Activated CD4-positive, alpha-beta T cell treated with anti-CD3 and anti-CD28 coated beads, Interleukin-10, Interleukin-2, amounts not matched to agents 100 ng/mL and 50 ng/mL, durations not matched to agents 16 hours and 8 hours (primary cell): ENCODE measurements at places on chromosomes 7 and 10.
A peak's percentile ranks its signal among the peaks of the same experiment; 100 is the strongest.

DNA sequence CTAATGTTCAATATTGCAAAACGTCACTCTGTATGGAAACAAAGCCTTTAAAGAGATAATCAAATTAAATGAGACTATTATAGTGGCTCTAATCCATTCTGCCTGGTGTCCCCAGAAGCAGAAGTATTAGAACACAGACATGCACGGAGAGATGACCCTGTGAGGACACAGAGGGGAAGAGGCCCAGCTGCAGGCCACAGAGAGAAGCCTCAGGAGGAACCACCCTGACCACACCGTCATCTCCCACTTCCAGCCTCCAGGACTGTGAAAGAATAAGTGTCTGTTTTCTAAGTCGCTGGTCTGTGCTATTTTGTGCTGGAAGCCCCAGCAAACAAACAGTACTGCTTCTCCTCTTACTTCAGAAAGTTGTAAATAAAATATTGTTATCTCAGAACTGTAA lies 283.5 kb upstream of the ADARB2 start:
- DNase-seq, result no peak

- peak; percentile 96 for DNase-seq
These were observed 102.7 kb downstream of the CUBN start for GRCh38 chr10:17026686-17027485.

- DNase-seq, result no peak
These were observed 8.9 kb downstream of the SH2B2 start for GRCh38 chr7:102295346-102296178.

- DNase-seq, result no peak
These were observed 60.7 kb downstream of the LHPP start for GRCh38 chr10:124522131-124522932.

DNA sequence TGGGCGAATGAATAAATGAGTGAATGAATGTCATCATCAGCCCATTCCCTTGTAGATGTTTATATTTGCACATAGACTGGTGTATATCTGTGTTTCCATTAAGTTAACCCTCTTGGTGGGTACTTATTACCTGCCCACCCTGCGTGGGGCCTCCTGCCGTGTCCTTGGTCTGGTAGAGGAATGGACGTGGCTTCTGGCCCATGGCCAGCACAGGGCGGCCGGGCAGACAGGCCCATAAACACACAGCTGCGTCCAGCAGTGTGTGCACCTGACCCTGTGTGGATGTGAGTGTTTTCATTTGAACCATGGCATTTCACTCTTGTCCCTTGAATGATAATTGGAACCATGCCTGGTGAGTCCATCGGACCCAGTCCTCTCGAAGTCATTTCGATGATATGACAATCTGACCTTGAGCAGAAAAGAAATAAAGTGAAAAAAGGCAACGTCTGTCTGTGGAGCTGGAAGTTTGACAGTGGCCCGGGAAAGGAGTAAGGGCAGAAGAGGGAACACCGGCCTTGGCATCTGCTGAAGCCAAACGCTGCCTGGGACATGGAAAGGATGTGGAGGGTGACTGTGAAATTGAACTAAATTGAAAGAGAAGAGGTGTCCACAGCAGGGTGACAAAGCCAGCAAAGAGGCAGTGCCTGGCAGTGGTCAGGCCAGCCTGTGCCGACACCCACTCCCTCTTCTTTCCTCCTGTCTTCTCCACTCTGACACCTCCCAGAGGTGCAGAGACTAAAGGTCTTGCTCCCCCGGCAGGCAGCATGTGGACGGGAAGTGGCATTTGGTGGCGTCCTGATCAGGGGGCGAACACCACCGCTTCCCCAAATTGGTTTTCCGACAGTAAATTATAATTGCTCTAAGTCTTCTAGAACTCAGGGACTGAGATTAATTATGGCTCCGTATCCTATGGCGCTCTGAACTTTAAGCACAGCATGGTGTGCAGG lies 199.0 kb upstream of the ZMIZ1 start:
- no peak for DNase-seq

DNA sequence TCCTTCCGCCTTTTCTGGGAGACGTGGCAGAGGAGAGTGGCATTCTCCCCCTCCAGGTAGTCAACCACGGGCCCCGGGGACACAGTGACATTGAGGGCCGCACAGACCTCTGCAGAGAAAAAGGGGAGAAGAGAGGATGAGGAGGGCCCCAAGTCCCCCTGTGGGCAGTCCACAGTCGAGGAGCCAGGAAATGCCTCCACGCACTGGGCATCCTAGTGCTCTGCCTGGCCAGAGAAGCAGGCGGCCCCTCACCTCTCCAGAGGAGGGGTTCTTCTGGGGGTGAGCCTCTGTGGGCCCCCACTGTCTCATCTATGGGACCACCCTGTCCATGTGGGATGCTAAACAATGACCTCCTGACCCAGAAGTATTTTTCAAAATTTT lies 7.4 kb downstream of the VSTM4 start:
- DNase-seq, result no peak

DNA sequence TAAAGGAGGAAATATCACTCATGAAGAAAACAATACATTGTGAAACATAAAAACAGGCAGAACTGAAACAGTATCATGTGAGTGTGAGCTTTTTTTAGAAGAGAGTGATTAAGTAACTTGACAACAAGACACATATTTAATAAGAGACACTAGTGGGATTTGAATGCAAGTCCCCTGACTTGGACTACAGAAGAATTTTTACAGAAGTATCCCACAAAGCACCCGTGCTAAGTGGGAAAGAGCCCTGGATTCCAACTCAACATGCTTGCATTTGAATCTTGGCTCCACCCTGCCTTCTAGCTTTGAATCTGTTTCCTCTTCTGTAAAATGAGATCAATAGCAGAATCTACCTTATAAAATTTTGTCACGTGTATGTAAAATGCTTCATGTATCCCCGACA lies 166.2 kb downstream of the ZNF365 start:
- DNase-seq, result no peak

GRCh38 chr7:38299275-38299931 lies 26.0 kb upstream of the TARP start:
- DNase-seq, result no peak

DNA sequence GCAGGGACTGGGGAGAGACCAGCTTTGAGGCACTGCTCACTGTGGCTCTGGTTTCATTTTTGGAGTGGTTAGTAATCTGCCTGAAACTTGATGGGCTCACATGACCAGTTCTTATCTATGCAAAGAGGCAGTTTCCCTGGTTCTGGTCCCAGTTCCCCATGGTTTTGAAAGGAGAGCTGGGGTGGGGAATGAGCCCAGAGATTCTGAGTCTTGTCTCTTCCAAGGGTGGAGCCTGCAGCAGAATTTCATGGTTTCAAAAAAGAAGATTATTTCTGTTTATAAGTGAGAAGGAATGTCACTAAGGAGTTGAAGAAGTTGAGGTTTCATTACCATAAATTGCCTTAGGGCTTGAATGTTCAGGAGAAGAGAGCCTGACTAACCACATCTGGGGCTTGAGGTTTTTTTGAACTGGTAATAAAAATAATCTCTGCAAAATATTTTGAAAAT lies 190.2 kb upstream of the HABP2 start:
- DNase-seq, result no peak

- peak; percentile 55 for DNase-seq
These were observed 1.7 kb downstream of the LRRN3 start for GRCh38 chr7:111092406-111093236.

GRCh38 chr10:44382981-44383748 lies 1.7 kb downstream of the CXCL12 start:
- DNase-seq, result no peak

GRCh38 chr7:34091321-34091917 lies 186.1 kb downstream of the BMPER start:
- DNase-seq, result peak; percentile 22

DNA sequence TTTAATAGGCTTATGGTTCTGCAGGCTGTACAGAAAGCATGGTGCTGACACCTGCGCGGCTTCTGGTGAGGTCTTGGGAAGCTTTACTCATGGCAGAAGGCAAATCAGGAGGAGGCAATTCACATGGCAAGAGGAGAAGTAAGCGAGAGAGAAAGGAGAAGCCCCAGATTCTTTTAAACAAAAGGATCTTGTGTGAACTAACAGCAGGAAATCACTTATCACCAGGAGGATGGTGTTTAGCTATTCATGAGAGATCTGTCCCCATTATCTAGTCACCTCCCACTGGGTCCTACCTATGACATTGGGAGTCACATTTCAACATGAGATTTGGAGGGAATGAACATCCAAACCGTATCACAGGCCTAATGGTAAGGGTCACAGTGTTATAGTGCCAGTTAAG lies 678.0 kb upstream of the KCND2 start:
- DNase-seq, result no peak

DNA sequence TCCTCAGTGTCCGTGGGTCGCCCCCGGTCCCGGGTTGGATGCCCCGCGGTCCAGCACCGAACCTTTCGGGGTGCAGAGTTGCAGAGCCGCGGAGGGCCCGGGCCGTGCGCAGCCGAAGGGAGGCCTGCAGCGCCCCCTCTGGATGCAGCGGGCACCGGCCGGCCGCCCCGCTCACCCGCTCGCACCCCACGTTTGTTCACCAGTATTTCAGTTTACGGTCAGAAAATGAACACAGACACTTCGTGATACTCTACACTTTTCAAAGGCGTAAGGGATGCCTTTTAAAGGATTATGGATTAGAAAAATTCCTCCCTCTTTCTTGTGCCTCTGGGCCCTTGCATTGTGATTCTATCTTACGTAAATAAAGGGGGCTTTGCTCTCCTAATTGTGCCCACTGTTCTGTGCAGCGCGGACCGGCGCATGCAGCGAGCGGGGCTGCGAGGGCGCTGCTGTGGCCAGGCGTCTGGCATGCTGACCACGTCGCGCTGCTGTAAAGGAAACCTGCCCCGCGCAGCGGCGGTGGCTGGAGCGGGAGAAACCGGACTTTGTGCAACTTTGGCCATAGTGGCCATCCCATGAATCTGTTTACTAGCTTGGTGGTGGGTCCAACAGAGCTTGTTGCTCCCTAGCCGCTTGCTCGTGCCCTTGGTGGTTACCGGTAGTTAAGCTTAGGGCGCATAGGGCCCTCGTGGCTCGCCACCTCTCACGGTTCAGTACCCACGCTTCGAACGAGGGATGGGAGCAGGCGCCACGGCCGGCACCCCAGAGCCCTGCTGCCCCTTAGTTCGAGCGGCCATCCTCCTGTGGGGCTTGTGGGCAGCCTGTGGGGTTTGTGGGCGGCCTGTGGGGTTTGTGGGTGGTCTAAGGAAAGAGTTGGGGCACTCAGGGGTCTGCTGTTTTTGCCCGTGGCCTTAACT lies 739 bp upstream of the MEST start:
- DNase-seq, result peak; percentile 19

DNA sequence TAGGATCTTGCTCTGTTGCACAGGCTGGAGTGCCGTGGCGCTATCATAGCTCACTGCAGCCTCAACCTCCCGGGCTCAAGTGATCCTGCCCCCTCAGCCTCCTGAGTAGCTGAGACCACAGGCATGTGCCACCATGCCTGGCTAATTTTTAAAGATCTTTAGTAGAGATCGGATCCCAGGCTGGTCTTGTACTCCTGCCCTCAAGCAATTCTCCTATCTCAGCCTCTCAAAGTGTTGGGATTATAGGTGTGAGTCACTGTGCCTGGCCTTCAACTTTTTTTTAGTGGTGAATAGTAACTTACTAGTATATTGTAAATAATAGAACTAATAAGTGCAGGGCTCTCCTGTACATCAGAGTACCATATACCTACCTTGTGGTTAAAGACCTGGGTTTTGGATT lies 52.1 kb upstream of the LMTK2 start:
- DNase-seq, result no peak

- DNase-seq, result no peak
These were observed 189.2 kb downstream of the C7orf25 start for GRCh38 chr7:42722716-42723115.

- DNase-seq, result no peak
These were observed 19.8 kb downstream of the TSPAN14 start for GRCh38 chr10:80473692-80474596.

- no peak for DNase-seq
These were observed 101.2 kb downstream of the BAMBI start for GRCh38 chr10:28778524-28778923.

DNA sequence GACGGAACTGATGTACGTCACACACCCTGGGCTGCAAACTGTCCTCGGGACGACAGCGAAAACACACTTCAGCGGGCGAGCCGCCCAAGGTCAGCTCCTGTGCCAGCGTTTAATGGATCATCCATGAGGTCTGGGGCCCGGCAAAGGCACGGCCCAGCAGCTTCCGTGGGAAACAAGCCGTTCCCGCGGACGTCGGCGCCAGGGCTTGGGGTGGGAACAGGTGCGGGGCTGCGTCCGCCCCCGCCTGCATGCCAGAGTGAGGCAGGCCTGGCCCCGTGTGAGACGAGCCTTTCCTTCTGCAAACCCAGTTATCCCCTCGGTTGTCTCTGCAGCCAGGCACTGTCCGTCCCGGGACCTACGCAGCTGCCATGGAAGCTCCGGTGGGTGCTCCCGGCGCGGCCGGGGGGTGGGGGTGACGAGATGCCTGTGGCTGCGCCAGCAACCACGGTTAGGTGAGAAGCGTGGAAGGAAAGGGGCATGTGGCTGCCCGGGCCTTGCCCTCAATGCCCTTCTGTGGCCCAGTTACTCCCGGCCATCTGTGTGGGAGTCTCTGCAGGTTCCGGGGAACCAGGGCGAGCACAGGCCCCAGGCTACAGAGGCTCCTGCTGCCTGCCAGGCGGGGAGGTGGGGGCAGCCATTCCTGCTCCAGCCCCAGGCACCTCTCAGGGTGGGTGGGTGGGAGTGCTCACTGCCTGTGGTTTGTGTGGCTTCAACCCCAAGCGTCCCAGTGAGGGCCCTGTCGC lies 42.2 kb upstream of the PDGFA start:
- no peak for DNase-seq

GRCh38 chr10:14356921-14357320 lies 26.2 kb upstream of the FRMD4A start:
- no peak for DNase-seq

DNA sequence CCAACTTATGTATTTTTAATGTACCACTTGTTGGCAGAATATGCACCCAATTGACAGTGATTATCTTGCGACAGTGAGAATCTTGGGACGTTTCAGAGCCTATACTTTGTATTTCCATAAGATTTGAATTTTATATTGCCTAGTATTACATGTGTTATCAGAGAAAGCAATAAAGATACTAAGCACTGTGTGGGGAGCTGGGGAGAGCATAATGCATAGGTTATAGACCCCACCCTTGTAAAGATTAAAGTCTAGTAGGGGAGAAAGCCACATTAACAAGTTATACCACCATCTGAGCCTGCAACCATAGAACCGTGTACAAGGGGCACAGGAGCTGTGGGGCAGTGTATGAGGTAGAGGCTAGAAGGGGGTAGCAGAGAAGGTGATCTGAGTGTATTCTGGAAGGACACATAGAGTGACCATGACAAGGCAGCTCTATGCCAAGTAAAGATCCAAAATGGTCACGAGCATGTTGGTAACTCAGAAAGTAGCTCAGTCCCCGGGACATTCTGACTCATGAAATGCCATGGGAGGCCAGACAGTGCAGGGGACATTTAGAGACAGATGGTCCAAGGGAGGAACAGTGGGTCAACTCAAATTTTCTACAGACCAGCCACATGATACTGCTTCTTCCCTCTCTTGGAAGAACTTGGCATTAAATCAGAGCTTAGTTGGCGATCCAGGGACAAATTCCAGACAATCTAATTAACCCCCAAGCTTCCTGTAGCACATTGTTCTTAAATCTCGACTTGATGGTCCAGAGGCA lies 84.5 kb downstream of the ADRA2A start:
- DNase-seq, result no peak
